SK-N-SH (cell line): ENCODE measurements at places on chromosomes 2 and 18.

GRCh38 chr2:149902081-149902480 lies 314.5 kb upstream of the MMADHC start:
- no peak for DNase-seq

GRCh38 chr2:2061091-2061696 lies 269.9 kb downstream of the MYT1L start:
- DNase-seq, result no peak

DNA sequence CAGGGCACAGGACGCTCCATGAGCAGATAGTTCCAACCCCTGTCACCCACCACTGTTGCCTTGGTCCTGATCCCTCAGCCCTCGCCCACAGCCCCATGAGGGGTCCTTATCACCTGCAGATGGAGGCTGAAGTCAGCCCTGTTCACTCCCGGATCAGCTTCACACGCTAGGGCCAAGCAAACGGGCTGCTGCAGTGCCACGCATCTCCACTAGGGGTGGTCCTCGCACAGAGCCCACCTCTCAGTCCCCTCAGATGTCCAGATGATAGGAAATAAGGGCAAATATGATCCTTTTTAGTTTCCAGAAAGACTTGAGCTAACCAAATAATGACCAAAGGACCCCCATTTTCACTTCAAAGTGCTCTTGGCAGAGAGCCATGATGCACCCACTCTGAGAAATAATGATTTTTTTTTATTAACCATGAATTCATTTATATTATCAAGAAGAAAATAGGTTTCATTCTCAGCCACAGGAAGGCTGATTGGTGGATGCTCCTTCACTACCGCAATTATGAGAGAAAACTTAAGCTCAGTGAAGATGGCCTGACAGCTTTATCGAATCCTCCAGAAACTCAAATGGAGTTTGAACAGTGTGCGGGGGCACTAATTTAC lies 71.9 kb upstream of the KLHL29 start:
- peak; percentile 66 for DNase-seq

DNA sequence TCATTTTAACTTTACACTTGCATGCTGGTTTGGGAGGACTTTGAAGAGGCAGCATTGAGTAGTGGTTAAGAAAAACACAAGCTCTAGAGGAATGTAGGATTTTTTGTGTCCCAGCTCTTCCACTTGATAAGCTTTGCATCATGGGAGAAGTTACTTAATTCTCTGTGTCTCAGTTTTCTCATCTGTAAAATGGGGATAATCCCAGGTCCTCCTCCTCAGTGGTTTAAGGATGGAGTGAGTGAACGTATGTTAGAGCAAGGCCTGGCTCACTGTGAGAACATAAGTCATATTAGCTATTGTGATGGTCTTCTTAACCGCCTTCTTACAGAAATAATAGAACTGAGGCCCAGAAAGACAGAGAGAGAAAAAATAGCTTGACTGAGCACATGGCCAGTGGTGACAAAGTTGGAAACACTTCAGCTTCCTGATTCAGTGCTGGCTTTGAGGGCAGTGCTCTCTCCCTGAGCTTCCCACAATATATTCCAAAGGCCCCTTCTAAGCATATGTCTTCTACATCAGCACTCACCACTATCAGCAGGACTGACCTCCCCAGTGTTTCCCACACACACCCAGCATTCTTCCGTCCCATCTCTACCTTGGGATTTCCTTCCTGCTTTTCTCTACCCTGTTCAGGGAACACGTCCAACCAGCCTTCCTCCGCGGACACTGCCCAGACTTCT lies 214.9 kb upstream of the TNP1 start:
- no peak for DNase-seq

DNA sequence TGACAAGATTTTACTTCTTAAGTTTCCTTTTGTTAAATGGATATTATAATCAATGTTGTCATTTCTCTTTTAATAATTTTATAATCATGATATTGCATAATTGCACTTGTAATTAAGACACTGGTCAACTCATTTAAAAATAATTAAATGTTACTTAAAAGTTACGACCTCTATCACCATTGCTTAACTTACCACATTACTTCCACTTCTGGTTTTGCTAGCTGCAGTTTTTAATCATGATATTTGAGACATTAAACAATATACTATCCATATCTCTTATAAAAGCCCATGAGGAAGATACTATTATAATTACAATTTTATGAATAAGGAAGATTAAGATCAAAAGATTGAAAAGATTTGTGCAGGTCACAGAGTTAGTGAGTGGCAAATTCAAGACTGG lies 502.0 kb downstream of the RNF144A start:
- DNase-seq, result no peak

GRCh38 chr2:128289439-128289838 lies 29.2 kb downstream of the HS6ST1 start:
- DNase-seq, result no peak

DNA sequence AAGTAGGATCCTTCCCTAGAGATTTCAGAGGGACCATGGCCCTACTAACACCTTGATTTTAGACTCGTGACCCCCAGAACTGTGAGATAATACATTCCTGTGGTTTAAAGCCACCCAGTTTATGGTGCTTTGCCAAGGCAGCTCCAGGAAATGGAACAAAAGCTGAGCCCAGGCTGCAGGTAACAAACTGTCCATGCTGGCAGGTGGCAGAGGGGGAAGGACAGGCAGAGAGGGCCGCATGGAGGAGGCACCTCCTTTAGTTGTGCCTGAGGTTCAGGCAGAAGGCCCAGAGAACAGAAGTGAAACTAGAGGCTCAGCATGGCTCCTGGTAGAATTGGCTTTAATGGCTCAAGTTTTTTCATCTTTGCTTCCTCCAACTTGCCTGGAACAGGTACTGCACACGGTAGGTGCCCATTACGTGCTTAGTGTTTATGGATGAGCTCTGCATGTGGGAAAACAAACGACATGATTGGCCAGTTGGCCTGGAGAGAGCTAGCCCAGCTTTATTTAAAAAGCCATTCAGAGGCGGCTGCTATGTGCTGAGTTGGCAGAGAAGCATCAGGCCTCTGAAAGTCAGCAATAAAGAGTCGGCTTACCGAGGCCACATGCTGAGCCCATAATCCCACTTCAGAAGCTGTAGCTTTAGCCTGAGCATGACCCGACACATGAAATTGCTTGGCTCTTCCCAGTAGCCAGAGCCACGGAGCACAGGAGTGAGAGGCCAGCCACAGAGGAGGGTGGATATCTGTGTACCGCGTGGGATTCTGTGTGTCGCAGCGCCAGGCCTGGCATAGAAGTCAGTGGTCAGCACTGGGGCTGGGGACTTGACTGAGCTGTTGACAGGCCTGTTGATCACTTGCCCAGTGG lies 36.5 kb downstream of the HS1BP3 start:
- no peak for DNase-seq

- no peak for DNase-seq
Measured at GRCh38 chr18:47817017-47817794, 113.3 kb downstream of the SMAD2 start.

DNA sequence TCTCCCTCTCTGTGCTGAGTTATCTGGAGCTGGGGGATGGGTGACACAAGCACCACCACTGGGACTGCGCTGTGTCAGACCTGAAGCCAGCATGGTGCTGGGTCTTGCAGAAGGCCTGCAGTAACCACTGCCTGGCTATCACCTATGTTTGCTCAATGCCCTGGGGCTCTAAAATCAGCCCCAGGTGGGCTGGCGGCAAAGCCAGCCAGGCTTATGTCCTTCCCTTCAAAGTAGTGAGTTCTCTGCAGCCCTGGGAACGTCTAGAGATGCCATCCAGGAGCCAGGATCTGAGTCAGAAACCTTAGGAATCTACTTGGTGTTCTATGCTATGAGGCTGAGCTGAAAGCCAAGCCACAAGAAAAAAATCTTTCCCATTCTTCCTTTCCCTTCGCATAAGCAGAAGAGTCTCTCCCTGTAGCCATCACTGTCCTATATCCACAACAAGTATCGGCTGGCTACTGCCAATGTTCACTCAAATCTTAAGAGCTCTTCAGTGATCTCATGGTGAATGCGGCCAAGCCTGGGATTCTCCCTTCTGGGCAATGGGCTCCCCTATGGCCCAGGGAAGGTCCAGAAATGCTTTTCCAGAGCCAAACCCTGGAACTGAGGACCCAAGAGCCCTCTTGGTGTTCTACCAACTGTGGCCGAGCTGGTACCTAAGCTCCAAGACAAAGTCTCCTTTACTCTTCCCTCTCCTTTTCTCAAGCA lies 248.7 kb downstream of the ZNF385B start:
- DNase-seq, result no peak

GRCh38 chr2:9769171-9770005 lies 73.9 kb upstream of the TAF1B start:
- DNase-seq, result peak; percentile 83

- no peak for DNase-seq
Measured at GRCh38 chr2:43183743-43184142, 42.7 kb downstream of the ZFP36L2 start.

- DNase-seq, result no peak
Measured at GRCh38 chr18:5107988-5108387, 89.1 kb downstream of the AKAIN1 start.

GRCh38 chr18:4270988-4271387 lies 184.1 kb downstream of the DLGAP1 start:
- no peak for DNase-seq

DNA sequence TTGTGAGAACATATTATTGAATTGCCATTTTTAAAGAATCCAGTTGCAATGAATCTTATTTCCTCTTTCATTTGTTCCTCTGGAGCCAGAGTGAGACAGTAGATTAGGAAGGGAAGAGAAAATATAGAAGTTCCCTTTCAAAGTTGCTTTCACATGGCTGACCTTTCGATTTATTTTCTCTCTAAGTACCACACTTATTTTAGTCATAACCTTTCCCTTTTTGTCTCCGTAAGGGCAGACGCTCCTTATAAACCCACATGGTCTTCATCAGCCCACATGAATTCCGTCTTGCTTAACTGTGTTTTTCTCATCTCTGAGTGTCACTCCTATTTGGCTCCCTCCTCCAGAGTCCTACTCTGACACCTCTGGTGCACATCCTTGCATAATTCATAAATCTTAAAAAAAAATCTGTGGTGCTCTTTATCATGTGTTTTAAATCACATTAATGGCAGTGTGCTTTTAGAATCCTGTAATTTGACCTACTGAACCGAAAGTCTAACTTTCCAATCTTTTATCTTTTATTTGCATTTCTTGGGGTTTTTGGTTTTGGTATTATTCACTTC lies 38.5 kb upstream of the ZNF396 start:
- DNase-seq, result no peak

DNA sequence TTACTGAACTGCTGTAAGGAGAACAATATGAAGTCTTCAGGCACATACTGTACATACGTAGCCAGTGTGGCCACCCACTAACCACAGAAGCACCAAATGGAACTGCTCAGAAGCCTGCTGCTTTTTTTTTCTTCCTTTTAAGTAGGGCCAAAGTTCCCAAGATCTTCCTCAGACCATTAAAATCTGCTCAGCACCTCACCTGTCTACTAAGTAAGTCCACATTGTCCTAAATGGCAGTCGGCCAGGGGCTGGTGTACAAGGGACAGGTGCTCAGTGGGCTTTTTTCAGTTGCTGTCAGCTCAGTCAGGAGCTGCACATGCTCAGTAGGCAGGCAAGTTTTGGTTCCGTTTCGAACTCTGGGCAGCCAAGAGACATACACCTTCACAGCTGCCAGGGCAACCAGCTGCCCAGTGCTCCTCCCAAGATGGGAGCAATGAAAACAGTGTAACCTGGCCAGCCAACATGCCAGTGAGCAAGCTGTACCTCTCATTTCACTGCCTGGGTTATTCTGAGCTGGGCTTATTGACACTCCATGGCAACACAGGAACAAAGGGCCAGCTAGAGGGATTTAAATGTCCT lies 86.1 kb downstream of the ACVR1 start:
- DNase-seq, result no peak

- no peak for DNase-seq
Measured at GRCh38 chr18:54116541-54117257, 107.8 kb downstream of the MBD2 start.

- DNase-seq, result peak; percentile 53
Measured at GRCh38 chr2:120305296-120305695, 40.6 kb upstream of the INHBB start.

GRCh38 chr18:36627637-36628036 lies 201.2 kb downstream of the TPGS2 start:
- no peak for DNase-seq

DNA sequence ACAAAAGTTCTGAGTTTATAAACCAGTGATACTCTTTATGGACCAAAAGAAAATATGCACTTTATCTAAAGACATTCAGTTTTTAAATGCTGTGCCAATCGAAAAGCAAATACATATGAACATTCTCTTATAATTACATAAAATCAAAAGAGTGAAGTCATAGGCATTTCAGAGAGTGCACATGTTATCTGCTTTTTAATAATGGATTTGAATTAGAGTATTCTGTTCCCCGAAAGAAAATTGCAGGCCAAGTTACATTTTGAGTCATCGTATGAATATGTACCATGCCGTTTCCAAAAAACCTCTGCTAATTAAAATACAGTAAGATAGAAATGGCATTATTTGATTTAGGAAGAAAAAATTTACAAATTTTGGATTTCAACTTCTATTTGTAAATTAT lies 565.7 kb downstream of the ZEB2 start:
- no peak for DNase-seq

DNA sequence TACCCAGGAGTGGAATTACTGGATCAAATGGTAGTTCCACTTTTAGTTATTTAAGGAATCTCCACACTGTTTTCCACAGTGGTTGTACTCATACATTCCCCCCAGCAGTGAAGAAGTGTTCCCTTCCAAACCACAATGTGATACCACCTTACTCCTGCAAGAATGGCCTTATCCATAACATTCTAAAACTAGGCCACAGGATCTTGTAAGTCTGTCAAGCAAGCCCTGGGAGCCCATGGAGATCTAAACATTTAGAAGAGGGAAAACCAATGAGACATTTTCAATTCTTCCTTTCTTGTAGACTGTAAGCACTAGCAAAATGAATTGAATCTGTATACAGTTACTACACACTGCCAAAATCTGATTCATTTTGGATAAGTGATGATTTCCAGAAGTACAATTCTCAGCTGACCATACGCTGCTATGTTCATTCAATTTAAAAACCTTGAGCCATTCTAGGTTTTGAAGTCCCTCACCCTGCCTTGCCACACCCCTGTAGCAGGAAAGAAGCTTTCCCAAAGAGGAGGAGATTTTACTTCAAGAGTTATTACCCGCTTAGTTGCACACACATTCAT lies 149.1 kb downstream of the SLC8A1 start:
- no peak for DNase-seq

GRCh38 chr2:40346535-40347354 lies 105.1 kb downstream of the SLC8A1 start:
- DNase-seq, result no peak

DNA sequence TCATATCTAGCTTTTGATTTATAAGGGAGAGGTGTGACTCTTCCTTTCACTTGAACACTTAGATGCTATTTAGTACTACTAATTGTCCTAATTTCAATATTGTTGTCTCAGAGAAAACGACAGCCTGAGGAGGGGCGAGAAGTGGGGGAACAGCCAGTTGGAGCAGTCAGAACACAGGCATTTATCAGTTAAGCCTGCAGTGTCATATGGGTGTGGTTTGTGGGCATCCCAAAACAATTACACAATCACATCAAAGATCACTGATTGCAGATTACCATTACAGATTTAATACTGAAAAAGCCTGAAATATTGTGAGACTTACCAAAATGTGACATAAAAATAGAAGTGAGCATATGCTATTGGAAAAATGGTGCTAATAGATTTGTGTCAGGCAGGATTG lies 15.8 kb downstream of the TMEM131 start:
- no peak for DNase-seq

- DNase-seq, result no peak
Measured at GRCh38 chr2:98548920-98549818, 59.1 kb downstream of the COA5 start.

- DNase-seq, result no peak
Measured at GRCh38 chr2:95348609-95349567, 51.7 kb downstream of the KCNIP3 start.
